ENCODE measurements at places on chromosomes 11 and 22. TPM values are rescaled to one million over a fixed set of nuclear protein-coding genes. Genes with fewer than 3 reads are reported as not detected.

GRCh38 chr22:47673557-47673956 lies 911.1 kb downstream of the TBC1D22A start:
- DNase-seq = no peak

Gene TRIM49
- not detected for total RNA-seq

DNA sequence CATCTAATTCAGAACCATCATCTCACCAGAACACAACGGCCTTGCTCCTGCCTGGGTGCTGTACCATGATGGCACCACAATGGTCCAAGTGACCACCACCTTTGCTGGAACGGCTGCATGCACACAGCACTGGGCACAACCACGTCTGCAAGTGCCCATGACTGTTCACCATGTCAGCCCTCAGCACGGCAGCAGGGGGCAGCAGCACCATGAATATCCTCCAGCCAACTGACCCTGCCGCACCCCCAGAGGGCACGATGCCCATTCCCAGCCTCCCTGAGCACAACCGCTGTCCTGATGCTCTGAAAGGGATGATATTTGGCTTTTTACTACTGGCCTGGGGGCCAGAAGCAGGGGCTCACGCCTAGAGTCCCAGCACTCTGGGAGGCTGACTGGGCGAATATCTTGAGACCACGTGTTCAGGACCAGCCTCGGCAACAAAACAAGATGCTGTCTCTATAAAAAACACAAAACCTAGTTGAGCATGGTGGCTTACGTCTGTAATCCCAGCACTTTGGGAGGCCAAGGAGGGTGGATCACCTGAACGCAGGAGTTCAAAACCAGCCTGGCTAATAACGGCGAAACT lies 25.7 kb downstream of the DRD4 start:
- DNase-seq = no peak

GRCh38 chr11:14974515-14975251 lies 2.5 kb upstream of the CALCA start:
- peak; percentile 16 for DNase-seq

- DNase-seq = no peak
Measured at GRCh38 chr11:75814363-75814676, 690 bp upstream of the UVRAG start.

GRCh38 chr11:47529951-47530350 lies 23.0 kb downstream of the CELF1 start:
- no peak for DNase-seq
